ENCODE measurements at places on chromosomes 6 and 20.

- DNase-seq = no peak
These were observed 13.7 kb upstream of the SHPRH start for GRCh38 chr6:145977881-145978280.

GRCh38 chr6:138509371-138509770, 10.1 kb upstream of the NHSL1 start:
- DNase-seq = peak; percentile 34

GRCh38 chr6:32462609-32463008, 22.9 kb downstream of the HLA-DRA start:
- DNase-seq = peak; percentile 69

GRCh38 chr6:13486679-13487121, 700 bp downstream of the GFOD1 start:
- DNase-seq = peak; percentile 75

DNA sequence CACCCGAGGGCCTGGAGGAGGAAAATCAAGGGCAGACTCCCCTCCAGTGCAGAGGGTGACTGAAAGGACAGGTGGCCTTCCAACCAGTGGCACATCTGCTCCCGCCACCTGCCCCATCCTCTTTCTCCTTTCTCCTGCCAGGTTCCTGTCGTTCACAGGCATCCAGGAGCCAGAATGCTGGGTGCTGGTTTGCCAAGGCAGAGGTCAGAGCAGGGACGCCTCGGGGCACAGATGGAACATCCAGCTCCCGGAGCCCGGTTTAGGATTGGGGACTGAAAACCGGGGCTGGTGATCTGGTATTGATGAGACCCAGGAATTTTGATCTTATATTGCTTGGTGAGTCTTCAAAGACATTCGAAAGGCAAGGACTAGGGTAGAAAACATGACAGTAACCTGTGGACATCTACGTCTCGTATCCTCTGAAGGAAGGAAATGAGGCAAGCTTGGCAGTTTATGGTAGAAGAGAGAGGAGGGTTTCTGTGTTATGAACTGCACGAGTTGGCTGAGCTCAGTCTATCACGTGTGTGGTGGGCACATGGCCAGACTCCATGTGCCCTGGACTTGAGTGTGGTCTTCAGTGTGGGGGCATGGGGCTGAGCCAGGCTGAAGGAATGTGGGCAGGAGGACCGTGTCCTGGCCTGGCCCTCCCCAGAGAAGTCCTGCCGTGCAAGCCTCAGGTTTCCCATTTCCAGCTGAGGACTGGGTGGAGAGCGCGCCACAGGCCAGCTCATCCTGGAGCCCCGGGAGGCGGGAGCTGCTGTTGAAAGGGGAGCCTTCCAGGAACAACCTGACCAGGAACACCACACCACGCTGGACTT, 74.2 kb downstream of the IRF4 start:
- DNase-seq = no peak

DNA sequence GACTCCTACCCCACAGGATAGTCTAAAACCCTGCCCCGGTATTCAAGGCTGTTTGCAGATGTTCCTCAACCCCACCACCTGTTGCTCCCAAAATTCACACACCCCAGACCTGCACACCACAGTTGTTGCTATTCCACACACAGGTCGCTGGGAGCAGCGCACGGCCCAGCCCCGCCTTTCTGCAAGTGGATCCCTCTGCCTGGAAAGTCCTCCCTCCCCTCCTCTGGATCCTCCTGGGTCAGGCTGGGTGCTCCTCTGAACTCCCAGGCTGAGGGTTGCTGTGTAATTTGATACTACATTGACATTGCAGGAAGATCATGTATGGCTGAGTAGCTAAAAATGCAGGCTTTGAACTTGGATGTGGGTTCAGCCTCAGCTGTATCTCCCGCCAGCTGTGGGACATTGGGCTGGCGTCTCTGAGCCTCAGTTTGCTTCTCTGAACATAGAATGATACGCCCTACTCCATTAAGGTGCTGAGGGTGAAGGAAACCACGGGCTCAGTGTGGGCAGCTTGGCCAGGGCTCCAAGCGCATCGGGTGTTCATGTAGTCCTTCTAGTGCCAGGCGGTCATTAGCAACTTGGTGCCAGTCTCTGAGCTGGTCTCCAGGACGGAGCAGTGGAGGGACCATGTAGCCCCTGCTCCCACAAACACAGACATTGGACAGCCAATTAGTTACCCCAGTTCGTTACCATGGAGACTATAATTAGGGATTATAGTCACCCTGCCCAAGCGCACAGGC, 13.9 kb upstream of the CCN5 start:
- DNase-seq = no peak

DNA sequence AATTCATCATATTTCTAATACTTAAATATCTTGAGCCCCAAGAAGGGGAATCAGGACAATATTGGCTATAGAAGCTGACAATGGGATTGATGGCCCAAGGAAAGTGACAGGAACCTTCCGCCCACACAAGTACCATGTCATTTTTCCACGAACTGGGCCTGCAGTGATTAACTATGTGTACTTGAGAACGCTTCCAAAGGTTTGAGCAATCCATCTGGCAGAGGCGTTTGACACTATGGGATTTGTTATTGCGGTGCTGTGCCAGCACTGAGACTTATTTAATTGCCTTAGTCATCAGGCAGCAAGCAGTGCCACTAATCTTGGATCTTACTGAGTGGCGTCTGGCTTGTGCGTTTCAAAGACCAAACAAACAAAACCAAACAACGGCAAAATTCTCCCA, 135.6 kb upstream of the UST start:
- no peak for DNase-seq

DNA sequence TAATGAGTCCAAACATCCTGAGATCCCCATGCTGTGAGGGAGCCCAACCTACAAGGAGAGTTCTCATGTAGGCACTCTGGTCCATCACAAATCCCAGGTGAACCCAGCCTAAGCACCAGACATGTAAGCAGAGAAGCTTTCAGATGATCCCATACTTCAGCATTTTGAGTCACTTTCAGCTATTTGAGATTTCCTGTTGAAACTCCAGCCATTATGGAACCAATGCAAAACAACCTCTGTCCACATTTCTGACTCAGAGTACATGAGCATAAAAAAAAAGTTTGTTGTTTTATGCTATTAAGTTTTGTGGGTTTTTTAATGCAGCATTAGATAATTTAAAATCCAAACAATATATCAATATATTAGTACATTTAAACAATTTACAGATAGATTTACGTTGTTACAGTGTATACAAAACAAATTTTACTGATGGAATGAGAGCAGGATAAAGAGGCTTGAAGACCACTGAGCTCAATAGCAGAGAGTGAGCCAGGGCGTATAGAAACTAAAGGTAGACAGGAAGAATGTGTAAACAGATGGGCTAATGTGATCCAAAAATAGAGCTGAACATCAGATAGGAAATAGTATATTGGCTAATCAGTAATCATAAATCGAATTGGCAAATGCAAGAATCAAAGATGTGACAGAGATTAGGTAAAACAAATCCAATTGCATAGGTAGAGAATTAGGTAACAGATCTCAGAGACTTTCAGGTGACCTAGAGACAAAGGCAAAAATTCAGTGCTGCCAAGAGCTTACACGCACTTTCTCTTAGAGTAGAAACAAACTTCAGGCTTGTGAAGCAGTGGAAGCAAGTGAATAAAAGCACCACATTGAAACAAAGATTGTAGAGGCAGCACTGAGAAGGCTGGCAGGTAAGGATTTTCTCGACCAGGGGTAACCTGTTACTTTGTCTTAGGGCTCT, 36.2 kb upstream of the PLCB1 start:
- no peak for DNase-seq

- DNase-seq = peak; percentile 67
These were observed 129.1 kb upstream of the SMLR1 start for GRCh38 chr6:130697995-130698535.

DNA sequence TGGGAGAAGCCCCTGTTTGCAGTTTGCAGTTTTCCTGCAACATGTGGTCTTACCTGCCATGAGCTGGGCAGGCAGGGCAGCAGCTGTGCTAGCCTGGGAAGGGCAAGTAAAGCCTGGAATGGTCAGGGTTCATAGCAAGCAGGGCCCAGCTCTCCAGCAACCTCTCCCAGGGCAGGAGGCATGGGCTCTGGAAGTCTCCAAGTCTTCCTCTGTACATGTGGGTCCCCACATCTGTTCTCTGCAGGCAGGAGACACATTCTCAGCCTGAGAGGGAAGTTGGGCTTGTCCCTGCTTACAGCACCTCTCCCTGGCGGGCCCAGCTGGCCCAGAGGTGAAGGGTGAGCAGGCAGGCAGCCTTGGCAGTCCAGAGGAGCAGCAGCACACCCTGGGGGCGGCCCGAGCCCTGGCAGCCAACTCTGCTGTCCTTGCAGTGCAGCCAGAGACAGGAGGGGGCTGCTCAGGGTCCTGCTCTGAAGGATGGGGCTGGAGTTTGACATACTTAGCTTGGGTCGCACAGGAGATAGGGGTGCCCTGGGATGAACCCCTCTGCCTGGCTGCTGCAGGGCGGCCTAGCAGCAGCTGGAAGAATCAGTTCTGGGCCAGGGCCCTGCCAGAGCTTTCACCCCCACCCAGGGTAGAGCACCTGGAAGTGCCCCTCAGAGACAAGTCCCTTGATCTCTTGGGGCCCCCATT, 176.0 kb downstream of the MRPL14 start:
- no peak for DNase-seq

Data from stimulated activated CD4-positive, alpha-beta T cell treated with anti-CD3 and anti-CD28 coated beads, Interleukin-2, amount 100 ng/mL, for 24 hours (primary cell).